Transverse colon (tissue), 4 donors: ENCODE measurements at places on chromosomes 11 and 22. TPM values are rescaled to one million over a fixed set of nuclear protein-coding genes. Genes with fewer than 3 reads are reported as not detected.

KCTD14 gene
- 8.6 TPM for total RNA-seq

DNA sequence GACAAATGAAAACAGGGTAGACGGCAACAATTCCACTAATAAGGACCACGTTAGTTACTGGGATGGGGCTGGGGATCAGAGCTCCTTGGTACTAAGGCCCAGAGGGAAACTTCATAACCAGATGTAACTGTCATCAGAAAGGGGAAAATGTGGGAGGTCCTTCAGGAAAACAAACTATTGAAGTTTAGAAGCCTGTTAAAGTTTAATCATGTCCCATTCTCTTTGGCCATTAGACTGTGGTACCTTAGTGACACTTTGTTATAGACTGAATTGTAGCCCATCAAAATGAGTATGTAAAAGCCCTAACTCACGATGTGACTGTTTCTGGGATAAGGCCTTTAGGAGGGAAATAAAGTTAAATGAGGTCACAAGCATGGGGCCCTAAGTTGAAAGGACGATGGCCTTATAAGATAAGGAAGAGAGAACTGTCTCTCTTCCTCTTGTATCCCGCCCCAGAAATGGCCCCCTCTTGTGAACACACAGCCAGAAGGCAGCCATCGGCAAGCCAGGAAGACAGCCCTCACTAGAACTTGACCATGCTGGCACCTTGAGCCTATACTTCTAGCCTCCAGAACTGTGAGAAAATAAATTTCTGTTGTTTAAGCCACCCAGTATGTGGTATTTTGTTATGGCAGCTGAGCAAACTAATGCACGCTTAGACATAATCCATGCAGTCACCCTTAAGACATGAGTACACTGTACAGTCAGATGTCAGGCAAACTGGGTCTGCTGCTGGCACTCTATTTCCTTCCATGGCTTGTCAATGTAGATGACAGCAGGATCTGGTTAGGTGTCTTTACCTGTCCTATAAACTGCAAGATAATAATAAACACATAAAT, 26.9 kb upstream of the USP47 start:
- DNase-seq: no peak

DNA sequence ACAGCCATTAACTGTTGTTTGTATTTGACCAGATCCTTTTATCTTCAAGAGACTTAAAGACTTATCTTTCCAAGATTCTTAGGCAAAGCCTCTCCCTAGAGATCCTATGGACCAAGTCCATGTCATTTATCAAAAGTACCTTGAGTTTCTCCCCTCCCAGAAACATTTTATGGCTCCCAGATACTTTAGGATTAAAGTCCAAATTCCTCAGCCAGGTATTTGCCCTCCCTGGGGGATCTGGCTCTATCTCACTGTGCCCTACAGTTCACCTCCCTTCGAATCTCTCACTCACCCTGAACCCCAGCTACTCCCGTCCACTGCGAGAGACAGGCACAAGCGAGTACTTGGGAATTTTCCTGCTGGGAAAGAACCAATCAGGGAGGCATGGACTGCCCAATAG, 11.9 kb downstream of the MS4A8 start:
- DNase-seq: no peak

DNA sequence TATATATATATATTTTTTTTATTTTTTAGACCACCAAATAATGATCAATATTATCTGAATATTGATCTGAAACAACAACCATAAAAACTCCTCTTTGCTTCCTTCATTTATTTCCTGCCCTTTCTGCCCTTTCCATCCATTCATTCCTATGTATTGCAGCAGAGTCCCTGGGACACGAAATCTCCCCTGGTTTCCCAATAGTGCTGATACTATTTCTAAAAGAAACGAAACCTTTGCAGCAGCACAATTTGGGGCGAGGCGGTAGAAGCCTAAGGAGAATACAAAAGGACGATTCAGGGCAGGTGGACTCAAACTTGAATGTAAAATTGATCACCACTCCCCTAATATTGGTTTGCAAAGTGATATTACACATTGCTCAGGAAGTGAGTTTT, 16.9 kb upstream of the AMOTL1 start:
- no peak for DNase-seq

DNA sequence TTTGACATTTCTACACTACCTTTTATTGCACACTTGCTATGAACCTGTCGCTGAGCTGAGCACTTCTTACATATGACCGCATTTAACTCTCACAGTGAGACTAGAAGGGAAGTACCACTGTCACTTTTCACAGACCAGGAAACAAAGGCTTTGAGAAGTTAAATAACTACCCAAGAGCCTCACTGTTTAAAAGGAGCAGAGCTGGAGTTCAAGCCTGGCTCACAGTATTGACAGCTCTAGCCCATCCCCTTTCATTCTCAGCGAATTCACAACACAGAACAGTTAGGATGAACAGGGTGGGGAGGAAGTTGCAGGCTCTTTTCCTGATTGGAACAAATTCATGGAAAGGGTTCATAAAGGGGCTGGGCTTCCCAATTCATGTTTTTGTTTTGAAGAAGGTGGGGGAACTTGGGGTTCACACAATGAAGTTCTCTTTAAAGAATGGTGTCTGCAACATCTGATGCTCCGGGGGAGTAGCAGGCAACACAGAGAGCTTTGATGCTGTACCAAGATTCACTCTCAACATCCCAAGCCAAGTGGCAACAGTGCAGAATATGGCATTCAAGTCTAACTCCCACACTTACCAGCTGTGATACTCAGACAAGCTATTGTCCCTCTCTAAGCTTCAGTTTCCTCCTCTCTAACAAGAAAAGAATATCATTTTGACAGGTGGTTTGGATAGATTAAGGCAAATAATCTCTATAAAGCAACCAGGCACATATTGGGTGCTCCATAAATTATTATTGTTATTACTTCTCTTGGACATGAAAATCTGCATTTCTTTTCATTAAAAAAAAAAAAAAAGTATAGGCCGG, 17.2 kb downstream of the SCGB1A1 start:
- DNase-seq: no peak

GRCh38 chr22:27299181-27300085, 502.1 kb downstream of the MN1 start:
- no peak for DNase-seq

- DNase-seq: no peak
These were observed 4.7 kb upstream of the PCF11 start for GRCh38 chr11:83152264-83152663.
